Endothelial cell (in vitro differentiated cells): ENCODE measurements at places on chromosomes 1 and 21. TPM values are rescaled to one million over a fixed set of nuclear protein-coding genes. Genes with fewer than 3 reads are reported as not detected.

The ANGPTL1 gene
- not detected for total RNA-seq

The KRTAP19-3 gene
- total RNA-seq, result not detected

DNA sequence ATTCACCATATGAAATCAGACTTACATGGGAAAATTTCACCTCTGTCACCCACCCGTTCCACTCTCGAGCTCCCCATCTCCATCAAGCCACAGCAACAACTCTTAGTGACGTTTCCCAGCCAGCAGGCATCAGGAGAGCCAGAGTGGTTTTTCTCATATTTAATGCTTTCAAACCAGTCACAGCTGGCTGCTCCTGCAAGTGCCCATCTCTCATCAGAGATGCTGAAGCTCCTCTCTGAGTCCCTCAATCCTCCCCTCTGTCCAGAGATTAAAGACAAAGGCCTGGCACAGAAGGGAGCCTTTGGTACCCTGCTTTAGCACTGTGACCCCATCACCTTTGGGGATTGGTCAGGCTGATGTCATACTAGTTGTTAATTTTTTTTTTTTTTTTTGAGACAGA, 277.3 kb downstream of the DNM3 start:
- DNase-seq, result no peak
- H3K4me1 ChIP-seq, result peaks cover 6% of the 10 kb centered on the region
- no peak overlapping the region for H3K4me3 ChIP-seq
- H3K36me3 ChIP-seq, result peaks cover 5% of the 10 kb centered on the region
- peaks cover 2% of the 10 kb centered on the region for H3K27me3 ChIP-seq
- no peak overlapping the region for H3K27ac ChIP-seq

- H3K27ac ChIP-seq, result no peak overlapping the region
- DNase-seq, result no peak
- peaks cover 5% of the 10 kb centered on the region for H3K4me1 ChIP-seq
- no peaks in the 10 kb centered on the region for H3K36me3 ChIP-seq
- H3K27me3 ChIP-seq, result peaks cover 1% of the 10 kb centered on the region
- no peak overlapping the region for H3K4me3 ChIP-seq
These were observed 154.5 kb upstream of the GORAB start for GRCh38 chr1:170377440-170377839.

DNA sequence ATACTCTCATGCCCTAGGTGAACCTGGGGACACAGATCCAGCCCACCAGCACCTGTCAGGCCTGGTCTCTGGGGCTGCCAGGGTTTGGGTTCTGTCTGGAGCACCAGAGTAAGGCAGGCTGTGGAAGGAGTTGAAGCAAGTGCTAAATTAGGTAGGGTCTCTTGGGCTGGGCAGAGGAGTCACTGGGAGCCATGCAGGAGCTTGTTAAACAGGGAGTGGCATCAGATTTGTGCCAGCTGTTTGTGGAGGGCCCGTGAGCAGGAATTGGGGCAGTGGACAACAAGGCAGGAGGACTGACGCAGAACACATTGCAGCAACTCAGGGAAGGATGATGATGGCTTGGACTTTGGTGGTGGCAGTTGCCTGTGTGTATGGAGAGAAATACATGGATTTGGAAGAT, 56.3 kb downstream of the PTPRF start:
- peaks cover 2% of the 10 kb centered on the region for H3K27me3 ChIP-seq
- DNase-seq, result no peak
- H3K4me1 ChIP-seq, result no peaks in the 10 kb centered on the region
- H3K36me3 ChIP-seq, result peaks cover 26% of the 10 kb centered on the region

DNA sequence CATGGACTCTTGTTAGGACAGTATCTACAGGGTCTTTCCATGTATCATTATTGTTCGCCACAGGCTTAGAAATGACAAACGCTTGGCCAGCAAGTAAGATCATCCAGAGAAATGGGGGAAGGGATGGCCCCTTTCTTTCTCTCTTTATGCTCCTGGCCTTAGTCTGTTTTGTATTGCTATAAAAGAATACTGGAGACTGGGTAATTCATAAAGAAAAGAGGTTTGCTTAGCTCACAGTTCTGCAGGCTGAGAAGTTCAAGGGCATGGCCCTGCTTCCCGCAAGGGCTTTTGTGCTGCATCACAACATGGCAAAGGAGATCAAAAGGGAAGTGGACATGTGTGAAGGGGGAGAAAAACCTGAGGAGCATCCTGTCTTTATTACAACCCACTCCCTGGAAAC, 41.0 kb downstream of the DNTTIP2 start:
- no peak overlapping the region for H3K27ac ChIP-seq
- peaks cover 9% of the 10 kb centered on the region for H3K27me3 ChIP-seq
- peaks cover 68% of the 10 kb centered on the region for H3K36me3 ChIP-seq
- H3K4me3 ChIP-seq, result no peak overlapping the region

GRCh38 chr1:31703431-31704270, at the start of gene COL16A1:
Gene COL16A1 (minus strand): TSS chr1:31704017. CDS start chr1:31702193, 1,824 bp downstream.
- no peak within 1 kb of the TSS for H3K27ac ChIP-seq
- DNase-seq, result peak; percentile 35
- H3K4me3 ChIP-seq, result peak within 1 kb of the TSS; percentile 31
- H3K36me3 ChIP-seq, result peaks cover 5% of the 10 kb centered on the region
- peaks cover 13% of the 10 kb centered on the region for H3K27me3 ChIP-seq
- H3K4me1 ChIP-seq, result peaks cover 14% of the 10 kb centered on the region

GRCh38 chr1:59703226-59703917, 111.4 kb upstream of the HOOK1 start:
- H3K36me3 ChIP-seq, result no peaks in the 10 kb centered on the region
- H3K27ac ChIP-seq, result no peak overlapping the region
- no peak for DNase-seq
- H3K4me1 ChIP-seq, result peaks cover 14% of the 10 kb centered on the region

GRCh38 chr1:39474810-39475209, 16.6 kb upstream of the BMP8A start:
- peaks cover 7% of the 10 kb centered on the region for H3K4me1 ChIP-seq
- peaks cover 34% of the 10 kb centered on the region for H3K36me3 ChIP-seq
- H3K27me3 ChIP-seq, result peaks cover 16% of the 10 kb centered on the region
- H3K27ac ChIP-seq, result peak overlapping the region; percentile 57
- H3K4me3 ChIP-seq, result no peak overlapping the region

DNA sequence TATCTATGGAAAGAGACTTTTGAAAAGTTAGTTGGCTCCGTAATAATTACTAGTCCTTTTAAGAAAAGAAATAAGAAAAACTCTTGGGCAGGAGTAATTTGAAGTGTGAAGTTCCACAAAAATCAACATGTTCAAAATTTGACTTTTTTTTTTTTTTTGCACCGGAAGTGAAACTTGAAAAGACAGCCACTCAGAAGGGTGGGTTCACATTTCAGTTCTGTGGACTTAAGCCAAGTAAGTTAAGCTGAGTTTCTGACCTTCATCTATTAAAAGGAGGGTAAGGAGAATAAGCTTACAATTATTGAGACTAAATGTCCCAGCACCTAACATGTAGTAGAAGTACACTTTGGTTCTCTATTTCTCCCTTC, 11.0 kb downstream of the RO60 start:
- peaks cover 1% of the 10 kb centered on the region for H3K27me3 ChIP-seq
- peaks cover 36% of the 10 kb centered on the region for H3K4me1 ChIP-seq
- DNase-seq, result no peak
- H3K4me3 ChIP-seq, result no peak overlapping the region
- H3K36me3 ChIP-seq, result peaks cover 18% of the 10 kb centered on the region
- no peak overlapping the region for H3K27ac ChIP-seq
